ENCODE measurements at places on chromosomes 2 and 18.

GRCh38 chr2:112831946-112832840 lies 4.4 kb downstream of the IL1B start:
- no peak for DNase-seq

DNA sequence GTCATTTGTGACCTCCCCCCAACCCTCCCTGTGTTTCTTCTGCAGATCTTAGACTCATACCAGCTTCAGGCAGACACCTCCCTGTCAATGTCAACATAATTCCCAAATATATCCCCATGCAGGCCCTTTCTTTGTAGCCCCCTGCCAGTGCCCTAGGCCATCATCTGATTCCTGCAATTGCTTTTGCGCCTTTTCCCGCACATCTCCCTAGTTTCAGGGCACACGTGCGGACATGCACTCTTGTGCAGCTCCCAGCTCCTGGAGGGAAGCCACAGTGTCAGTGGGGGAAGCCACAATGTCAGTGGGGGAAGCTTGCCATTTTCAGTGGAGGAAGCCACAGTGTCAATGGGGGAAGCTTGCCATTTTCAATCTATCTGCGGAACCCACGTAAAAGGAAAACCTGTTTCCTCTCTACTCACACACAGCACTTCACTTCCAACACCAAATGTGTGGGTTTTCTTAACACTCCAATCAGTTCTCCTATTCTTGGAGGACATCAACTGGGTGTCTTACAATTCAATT lies 256.4 kb downstream of the ACKR3 start:
- no peak for DNase-seq

GRCh38 chr18:11175266-11175979 lies 26.1 kb upstream of the PIEZO2 start:
- DNase-seq, result no peak

GRCh38 chr2:10933700-10934225 lies 22.0 kb downstream of the KCNF1 start:
- no peak for DNase-seq

- no peak for DNase-seq
These were observed 63.8 kb downstream of the ACAA2 start for GRCh38 chr18:49749563-49749962.

GRCh38 chr18:67766930-67767329 lies 250.4 kb upstream of the DSEL start:
- DNase-seq, result no peak

DNA sequence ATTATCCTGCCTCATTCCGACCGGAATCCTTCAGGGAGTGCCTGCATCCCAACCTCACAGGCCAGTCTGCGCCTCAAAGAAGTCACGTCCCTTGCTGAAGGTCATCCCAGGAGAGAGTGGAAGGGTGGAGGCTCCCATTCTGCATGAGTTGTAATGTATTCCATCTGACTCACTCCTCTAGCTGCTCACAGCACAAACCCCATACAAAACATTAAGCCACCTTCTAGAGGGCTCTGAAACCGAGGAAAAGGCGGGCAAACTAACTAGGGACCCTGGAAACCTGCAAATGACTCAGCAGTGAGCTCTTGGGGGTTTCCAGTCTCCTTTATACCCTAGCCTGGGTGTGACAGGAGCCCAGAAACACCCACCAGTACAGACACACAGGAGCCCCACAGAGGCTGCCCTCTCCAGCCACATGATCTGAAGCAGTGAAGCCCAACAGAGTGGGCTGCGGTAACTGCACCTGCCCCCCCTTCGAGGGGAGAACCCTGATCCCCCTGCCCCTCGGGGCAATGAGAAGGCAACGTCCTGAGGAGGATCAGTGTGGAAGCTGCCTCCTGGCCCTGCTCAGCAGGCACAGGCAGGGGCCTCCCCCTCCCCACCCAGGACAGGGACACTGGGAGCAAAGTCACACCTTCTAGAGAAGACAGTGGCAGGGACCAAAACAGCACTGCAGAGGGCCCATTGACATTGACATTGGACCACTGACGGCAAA lies 69.3 kb upstream of the SNTG2 start:
- DNase-seq, result no peak

GRCh38 chr2:188909036-188909435 lies 65.1 kb upstream of the COL3A1 start:
- no peak for DNase-seq

DNA sequence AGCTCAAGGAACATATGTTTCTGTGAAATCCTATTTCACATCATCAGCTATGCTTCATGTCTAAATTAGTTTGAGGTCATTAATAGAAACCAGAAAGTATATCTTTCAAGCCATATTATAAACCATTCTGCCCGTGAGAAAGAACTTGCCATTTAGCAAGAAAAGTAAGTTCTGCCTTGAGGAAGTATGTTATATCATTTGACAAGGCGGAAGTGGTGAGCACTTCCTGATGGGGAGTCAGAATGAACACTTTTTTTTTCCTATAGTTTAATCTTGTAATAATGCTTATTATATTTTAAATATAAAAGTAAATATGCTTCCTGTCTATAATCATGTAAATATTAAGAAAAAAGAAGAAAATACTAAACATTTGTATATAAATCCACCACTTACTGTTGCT lies 39.3 kb upstream of the NRXN1 start:
- no peak for DNase-seq

GRCh38 chr2:237691908-237692600 lies 64.7 kb downstream of the LRRFIP1 start:
- peak; percentile 92 for DNase-seq

DNA sequence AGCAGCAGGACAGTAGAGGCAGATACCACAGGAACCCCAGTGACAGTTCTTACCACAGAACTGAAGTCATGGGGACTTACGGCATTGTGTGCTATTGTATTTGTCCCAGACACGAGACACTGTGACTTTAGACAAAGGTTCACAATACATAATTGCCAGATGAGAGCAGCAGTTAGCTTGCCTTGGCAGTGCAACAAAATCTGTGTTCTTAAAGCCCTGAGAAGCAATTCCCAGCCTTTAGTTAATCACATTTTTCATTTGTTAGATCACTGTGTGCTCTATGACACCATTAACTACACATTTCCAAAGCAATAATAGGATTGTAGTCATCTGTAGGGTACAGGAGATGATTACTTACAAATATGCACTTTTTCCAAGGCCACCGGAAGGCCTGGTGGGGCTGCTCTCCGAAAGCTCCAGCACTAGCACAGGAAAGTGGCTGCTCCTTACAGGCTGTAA lies 97.5 kb upstream of the LDLRAD4 start:
- DNase-seq, result no peak

- no peak for DNase-seq
These were observed 187.8 kb upstream of the COL3A1 start for GRCh38 chr2:188786368-188786841.

DNA sequence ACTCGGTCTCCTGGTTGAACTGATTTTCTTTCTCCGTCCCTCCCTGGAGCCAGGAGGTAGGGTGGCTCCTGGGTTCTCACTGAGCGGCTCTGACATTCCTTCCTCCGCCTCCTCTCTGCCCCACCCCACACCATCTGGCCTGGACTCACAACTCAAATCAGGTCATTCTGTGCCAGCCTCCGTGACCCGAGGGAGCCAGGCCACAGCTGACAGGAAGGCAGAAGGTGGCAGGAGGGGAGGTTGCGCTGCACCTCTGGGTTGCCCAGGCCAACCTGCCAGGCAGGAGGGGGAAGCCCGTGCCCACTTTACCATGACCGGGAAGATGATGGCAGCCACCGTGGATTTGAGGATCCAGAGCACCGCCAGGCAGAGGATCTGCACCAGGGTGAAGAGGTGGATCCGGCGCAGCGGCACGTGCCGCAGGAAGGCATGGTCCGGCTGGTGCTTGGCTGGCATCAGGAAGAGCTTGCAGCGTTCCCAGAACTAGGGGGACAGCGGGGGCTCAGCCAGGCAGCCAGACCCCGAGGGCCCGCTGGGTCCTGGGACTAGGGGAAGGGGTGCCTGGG lies 28.3 kb downstream of the MTHFD2 start:
- no peak for DNase-seq

GRCh38 chr2:43060390-43061016 lies 165.9 kb downstream of the ZFP36L2 start:
- no peak for DNase-seq

- no peak for DNase-seq
These were observed 142.9 kb upstream of the NDUFV2 start for GRCh38 chr18:8959551-8960135.

- no peak for DNase-seq
These were observed 1337.6 kb upstream of the SLC39A10 start for GRCh38 chr2:194319222-194319992.

GRCh38 chr2:232672588-232672987 lies 24.5 kb upstream of the GIGYF2 start:
- DNase-seq, result no peak

GRCh38 chr2:196389670-196390069 lies 218.3 kb upstream of the STK17B start:
- DNase-seq, result no peak

DNA sequence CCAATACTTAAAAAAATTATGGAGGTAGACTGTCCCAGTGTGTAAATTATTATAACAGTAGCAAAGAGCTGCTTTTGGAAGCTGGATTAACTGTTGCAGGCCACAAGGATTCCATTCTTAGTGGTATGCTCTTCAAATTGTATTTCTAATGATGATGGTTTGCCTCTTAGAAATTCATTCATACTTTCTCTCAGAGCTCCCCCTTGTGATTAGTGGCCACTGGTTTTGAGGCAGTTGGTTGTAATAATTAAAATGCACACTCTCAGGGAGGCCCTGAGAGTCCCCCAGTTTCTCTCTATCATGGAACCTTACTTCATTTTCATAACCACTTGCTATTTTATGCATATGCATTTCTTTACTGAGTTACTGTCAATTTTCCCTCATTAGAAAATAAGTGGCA lies 122.5 kb downstream of the PLA2R1 start:
- DNase-seq, result no peak

DNA sequence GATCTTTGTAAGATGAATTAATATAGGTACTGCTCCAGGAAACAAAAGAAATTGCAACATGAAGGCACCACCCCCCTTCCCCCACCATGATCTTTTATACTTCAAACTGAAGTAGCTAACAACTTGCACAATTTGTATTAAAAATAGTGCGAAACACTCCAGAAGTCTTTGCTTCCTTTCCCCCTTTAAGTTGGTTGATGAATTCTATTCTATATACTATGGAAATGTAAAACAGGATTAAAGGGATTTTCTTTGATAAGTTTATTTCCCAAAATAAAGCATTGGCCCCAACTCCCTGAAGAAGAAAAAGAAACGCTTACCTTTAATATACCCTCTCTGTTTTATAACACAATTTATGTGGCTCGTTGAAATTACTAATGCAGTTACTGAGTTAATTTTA lies 227.1 kb downstream of the ARHGAP15 start:
- DNase-seq, result no peak

DNA sequence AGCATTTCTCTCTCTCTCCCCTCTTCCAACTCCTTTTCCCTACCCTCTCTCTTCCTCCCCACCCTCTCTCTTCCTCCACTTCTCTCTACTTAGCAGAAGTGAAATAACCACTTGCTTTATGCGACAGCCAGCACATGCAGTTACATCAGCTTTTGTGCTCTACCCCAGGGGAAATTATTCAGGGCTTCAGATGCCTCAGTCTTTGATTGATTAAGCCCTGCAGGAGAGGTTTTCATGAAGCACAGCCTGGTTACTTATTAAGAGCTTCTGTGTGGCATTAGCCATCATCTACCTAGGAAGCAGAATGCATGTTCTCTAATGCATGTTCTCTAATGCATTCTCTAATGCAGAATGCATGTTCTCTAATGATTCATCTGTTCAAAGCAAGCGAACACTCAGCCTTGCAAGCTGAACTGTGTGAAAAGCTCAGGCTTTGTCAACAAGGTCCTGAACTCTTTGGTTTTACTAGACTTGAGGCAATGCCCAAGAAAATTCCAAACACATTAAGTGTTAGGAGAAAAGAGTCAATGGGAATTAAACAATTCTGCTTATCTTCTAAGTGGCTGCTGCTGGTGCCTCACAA lies 56.1 kb downstream of the LHCGR start:
- DNase-seq, result no peak

GRCh38 chr2:104844807-104845551 lies 8.9 kb upstream of the POU3F3 start:
- no peak for DNase-seq
